Dermis microvascular lymphatic vessel endothelial cell (primary cell): ENCODE measurements at places on chromosomes 3 and 15.

- DNase-seq, result no peak
These were observed 63.0 kb downstream of the CHSY1 start for GRCh38 chr15:101188637-101189408.

GRCh38 chr3:169722724-169723123 lies 42.1 kb downstream of the TERC start:
- DNase-seq, result no peak

- no peak for DNase-seq
These were observed 32.6 kb downstream of the SERPINI2 start for GRCh38 chr3:167441256-167441655.

DNA sequence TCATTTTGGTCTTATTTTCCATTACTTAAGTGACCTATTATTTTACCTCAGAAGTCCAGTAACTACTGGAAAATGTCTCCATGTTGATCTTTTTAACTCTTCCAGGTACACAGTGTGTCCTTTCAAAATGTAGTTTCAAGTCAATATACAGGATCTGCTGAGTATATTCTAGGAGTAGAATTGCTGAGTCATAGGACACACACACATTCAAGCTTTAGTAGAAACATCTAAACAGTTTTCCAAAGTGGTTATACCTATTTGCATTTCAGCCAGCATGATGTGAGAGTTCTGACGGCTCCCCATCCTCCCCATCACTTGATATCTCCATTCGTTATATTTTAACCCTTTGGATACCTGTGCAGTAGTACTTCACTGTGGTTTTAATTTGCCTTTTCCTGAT lies 271.9 kb downstream of the MCTP2 start:
- no peak for DNase-seq

GRCh38 chr3:127172781-127173515 lies 20.0 kb upstream of the PRR23E start:
- peak; percentile 33 for DNase-seq

DNA sequence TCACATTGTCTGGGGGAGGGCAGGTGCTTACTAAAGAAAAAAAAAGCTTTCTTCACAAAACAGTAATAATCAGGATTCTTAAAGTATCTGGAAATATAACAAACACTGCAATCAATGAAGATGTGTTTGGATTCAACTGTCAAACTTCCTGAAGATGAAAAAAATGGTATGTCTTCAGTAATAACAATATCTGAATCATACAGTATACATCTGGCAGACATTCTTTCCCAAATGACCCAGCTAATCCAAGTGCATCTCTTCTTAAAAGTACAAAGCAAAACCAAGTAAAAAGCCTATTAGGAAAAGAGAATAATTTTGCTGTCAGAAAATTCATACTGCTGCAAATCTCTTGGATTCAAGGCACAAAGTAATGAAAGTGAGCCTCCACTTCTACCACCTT lies 145.0 kb upstream of the MCTP2 start:
- no peak for DNase-seq

- no peak for DNase-seq
These were observed 10.8 kb downstream of the ITGA11 start for GRCh38 chr15:68421115-68421551.

- DNase-seq, result no peak
These were observed 204.4 kb upstream of the LINGO1 start for GRCh38 chr15:77836906-77837648.

DNA sequence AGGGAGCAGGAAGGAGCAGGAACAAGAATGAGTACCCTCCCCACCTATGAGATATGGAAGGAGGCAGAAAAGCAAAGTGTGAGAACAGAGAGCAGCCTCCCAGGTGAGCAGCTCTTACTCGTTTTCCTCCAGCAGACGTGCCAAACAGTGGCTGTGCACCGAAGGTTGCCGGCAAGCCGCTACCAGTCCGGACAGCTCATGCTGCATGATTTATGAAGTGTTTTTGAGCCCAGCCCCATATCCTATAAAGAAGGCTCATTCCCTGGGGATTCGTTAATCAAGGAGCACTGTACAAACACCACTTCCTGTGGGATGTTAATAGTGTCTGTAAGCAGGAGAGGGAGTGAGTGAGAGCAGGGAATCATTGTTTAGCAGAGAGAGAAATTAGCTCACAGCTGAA lies 118.3 kb upstream of the FOXB1 start:
- no peak for DNase-seq

GRCh38 chr3:160885791-160886286 lies 129.8 kb downstream of the PPM1L start:
- peak; percentile 1 for DNase-seq

- peak; percentile 93 for DNase-seq
These were observed 77.3 kb upstream of the MAGI1 start for GRCh38 chr3:66115858-66116654.

DNA sequence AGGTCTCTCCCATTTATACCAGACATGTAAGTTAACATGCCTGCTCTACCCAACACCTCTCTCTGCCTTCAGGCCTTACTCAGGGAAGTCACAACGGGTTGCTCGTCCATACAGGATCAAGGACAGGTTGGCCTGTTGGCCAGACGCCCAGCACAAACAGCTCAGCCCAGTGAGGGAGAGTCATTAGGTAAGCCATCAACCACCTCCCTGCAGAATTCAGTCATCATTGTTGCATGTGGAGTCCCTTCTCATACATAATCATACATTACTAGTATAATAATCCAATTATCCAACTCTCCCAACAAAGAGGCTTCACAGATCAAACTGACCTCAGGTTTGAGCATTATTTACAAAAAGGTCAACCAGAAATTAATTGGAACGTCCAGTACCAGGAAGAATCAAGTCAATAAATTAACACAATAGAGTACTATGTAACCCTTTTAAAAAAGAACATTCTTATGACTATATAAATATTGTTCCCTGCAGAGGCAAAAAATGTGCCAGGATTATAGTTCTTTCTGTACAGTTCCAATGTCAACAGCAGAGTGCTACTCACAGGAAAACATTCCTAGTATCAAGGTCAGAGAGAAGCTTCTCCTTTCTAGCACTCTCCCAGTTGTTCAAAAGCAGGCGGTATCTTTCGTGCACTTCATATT lies 33.2 kb downstream of the HOMER2 start:
- DNase-seq, result peak; percentile 2

- DNase-seq, result no peak
These were observed 339.1 kb downstream of the SATB1 start for GRCh38 chr3:18086078-18086477.

DNA sequence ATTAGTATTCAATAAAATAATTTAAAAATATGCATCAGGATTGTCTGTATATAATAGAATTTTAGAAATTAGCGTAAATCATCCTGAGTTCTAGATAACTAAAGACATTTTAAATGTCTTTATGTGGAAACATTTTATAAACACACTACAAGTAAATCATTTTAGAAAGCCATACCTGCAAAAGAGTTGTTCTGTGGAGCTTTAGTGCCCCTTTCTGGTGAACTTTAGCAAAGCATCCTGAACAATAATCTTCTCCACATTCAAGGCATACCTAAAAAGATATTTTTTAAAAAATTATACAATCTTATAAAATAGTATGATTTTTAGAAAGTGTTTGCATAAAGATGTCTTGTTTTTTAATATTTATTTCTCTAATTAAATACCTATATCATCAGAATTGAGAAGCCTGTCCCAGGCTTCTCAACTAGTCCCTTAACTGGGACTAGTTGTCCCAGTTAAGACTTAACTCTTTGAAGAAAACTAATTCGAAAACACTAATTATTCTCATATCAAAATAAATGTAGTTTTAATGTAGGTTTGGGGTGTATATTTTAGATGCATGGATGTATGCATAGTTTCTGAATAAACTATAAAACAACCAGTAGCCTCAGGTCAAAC lies 29.7 kb downstream of the ZBBX start:
- DNase-seq, result no peak

DNA sequence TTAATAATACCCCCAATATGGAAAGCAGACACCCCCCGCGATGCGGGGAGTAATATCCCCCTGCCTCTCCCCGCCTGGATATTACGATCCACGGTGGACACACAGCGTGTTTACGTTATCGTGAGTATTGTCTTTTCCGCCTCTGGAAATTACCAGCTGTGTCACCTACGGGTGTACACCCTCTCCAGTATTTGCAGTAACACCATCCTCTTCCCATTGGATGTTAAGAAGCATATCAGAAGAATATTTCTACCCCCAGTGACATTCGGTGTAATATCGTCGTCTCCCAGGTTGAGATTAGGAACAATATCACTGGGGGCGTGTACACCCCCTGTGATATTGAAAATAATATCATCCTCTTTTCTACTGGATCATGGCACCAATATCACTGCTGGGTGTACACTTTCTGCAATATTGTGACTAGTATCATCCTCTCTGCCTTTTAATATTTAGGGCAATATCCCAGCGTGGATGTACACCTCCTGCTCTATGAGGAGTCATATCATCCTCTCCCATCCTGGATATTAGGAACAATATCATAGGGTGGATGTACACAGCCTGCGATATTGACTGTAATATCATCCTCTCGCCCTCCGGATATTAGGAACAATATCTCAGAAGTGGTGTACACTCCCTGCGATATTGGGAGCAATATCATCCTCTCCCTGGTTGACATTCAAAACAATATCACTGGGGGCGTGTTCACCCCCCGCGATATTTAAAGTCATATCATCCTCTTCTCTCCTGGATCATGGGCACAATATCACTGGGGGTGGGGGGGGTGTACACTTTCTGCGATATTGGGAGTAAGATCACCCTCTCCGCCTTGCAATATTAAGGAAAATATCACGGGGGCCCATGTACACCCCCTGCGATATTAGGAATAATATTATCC lies 20.3 kb upstream of the BMF start:
- DNase-seq, result no peak

GRCh38 chr3:163707659-163708058 lies 1370.6 kb downstream of the SI start:
- no peak for DNase-seq

- DNase-seq, result peak; percentile 32
These were observed 22.3 kb upstream of the SMCO1 start for GRCh38 chr3:196537319-196537984.

DNA sequence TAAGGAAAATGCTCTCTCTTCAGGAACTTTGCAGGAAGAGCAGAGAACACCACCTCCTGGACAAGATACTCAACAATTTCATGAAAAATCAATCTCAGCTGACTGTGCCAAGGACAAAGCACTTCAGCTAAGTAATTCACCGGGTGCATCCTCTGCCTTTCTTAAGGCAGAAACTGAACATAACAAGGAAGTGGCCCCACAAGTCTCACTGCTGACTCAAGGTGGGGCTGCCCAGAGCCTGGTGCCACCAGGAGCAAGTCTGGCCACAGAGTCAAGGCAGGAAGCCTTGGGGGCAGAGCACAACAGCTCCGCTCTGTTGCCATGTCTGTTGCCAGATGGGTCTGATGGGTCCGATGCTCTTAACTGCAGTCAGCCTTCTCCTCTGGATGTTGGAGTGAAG lies 200.5 kb downstream of the AKAP13 start:
- DNase-seq, result no peak

- DNase-seq, result peak; percentile 38
These were observed 123.4 kb upstream of the MB21D2 start for GRCh38 chr3:193040836-193041672.
